ENCODE measurements at places on chromosomes 2 and 18. TPM values are rescaled to one million over a fixed set of nuclear protein-coding genes. Genes with fewer than 3 reads are reported as not detected.

Gene MORN2
- total RNA-seq: 55.8 TPM

DNA sequence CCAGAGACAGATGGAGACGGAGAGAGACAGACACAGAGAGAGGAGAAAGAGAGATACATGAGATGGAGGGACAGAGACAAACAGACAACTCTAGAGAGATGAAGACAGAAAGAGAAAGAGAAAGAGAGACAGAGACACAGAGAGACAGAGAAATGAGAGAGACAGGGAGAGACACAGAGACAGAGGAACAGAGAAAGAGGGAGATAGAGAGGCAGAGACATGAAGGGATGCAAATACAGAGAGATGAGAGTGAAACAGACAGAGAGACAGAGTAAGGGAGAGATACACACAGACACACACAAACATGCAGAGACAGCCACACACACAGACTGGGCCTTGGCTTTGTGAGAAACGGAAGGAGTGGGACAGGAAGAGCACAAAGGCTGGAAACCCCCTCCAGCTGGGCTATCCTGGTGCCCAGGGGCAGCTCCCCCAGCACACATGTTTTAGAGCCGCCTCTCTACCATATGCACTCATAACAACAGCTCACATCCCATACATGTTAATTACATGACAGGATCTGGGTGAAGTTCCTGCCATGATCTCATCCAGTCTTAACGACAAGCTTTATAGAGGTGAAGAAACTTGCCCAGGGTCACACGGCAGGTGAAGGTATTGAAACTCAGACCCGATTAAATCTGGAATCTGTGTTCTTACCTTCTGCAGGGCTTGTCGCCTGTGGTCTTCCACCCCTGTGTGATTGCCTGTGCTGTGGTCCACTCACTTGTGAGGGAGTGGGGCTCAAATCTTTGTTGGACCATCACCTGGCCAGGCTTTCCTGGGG lies 32.4 kb downstream of the IL18R1 start:
- no peak for DNase-seq

DNA sequence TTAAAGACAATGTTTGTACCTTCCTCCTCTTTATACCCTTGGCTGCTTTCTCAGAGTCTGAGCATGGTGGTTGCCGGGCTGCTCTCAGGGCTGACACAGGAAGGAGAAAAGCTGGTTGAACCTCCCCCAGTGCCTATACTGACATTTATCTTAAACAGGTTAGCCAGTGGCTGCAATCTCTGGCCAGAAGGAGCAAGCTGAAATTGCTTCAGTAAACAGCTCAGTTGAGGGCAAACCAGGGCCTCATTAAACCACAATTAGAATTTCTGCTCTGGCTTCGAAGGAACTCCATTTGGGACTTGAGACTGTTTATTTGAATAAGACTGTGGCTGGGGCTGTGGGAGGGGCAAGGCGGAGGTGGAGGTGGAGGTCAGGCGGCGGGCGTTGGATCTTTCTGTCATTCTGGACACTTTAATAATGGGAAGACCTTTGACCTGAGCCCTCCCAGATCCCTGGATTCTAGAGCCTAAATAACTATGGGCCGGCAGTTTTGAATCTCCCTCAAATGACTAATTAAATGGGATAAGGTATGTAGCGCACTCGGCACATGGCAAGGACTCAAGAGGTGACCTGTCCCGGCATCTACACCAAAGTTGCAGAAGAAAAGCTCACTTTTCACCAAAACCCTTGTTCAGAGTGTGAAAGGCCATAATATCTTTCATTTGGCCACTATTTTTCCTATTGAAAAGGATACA lies 120.6 kb upstream of the MYCN start:
- no peak for DNase-seq

DNA sequence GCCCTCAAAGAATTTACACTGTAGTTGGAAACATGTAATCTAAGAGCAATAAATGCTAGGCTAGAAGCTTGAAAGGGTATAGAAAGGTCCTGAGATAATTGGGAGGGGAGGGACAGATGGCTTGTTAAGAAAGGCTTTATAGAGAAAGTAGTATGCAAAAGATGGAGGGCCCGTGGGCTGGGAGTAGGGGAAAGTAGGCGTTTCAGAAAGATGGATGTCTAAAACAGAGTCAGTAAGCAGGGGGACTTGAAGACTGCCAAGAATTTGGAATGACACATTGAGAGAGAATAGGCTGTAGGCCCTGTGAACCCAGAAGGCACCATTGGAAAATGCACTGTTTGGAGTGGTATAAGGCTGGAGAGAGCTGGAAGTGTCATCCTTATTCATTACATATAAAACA lies 822 bp downstream of the PSMG2 start:
- peak; percentile 23 for DNase-seq

DNA sequence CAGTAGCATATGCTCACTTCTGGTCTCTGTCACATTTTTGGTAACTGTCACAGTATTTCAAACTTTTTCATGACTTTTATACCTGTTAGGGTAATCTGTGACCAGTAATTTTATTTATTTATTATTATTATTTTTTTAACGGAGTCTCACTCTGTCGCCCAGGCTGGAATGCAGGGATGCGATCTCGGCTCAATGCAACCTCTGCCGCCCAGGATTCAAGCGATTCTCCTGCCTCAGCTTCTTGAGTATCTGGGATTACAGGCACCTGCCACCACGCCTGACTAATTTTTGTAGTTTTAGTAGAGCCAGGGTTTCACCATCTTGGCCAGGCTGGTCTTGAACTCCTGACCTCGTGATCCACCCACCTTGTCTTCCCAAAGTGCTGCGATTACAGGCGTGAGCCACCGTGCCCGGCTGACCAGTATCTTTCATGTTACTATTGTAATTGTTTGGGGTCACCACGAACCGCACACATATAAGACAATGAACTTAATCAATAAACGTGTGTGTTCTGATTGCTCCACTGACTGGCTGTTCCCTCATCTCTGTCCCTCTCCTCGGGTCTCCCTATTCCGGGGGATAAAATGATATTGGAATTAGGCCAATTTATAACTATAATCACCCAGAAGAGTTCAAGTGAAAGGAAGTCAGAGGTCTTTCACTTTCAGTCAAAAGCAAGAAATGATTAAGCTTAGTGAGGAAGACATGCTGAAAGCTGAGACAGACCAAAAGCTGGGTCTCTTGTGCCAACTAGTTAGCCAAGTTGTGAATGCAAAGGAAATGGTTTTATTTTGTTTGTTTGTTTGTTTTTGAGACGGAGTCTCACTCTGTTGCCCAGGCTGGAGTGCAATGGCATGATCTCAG lies 22.9 kb downstream of the TGIF1 start:
- DNase-seq: no peak

Gene MRPS5
- total RNA-seq: 60.7 TPM

Gene NT5C1B
- total RNA-seq: not detected

DNA sequence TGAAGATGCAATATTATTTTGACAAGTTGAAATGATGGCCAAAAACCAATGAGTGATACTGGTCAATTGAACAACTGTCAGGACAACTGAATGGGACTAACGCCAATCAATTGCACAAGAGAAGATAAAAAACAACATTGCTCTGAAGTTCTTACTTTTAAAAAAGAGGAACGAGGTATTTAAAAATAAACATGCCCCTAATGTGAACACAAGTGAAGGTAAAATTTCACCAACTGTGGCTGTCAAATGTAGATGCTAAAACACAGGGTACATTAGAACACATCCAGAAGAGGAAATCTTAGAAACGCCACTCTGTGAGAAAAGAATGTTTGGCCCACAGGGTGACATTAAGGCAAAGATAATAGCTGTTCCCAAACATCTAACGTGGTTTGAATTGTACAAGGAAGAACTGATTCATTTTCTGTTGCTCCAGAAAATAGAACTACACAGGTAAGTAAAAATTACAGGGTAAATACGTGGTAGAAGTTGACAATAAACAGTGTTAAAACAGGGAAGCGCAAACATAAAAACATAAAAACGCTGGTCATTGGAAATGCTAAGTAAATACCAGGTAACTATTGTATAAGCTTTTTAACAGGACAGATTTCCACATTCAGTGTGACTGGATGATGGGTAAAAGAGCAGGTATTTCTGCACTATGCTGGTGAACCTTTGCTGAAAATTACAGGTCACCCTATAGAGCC lies 20.3 kb downstream of the LONRF2 start:
- no peak for DNase-seq

DNA sequence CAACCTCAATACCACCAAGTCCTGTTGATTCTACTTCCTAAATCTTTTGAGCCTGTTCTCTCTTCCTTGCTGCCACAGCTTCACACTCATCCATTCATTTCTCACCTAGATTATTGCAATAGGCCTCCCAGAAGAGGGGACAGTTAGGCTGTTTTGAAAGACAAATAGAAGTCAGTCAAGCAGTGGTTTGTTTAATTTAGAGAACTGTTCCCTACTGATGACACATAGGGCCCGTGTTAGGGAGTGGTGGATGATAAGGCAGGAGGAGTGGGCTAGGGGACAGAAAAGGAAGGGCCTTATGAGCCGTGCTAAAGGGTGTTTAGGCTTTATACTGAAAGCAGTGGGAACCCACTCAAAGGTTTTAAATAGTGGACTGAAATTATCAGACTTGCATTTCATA lies 59.6 kb upstream of the ZFP36L2 start:
- no peak for DNase-seq

- no peak for DNase-seq
Observed at GRCh38 chr2:149160195-149160594, 121.7 kb downstream of the LYPD6B start.

GRCh38 chr2:240235811-240236210 lies 95.4 kb upstream of the OTOS start:
- DNase-seq: no peak

Gene ABCG8
- not detected for total RNA-seq

Gene ZFP36L2
- total RNA-seq: 1.4 TPM

GRCh38 chr2:158967114-158967730 lies 1.2 kb upstream of the TANC1 start:
- no peak for DNase-seq

Gene RAD51AP2
- 0.17 TPM for total RNA-seq

- DNase-seq: no peak
Observed at GRCh38 chr18:58349650-58350049, 279.2 kb downstream of the ALPK2 start.

DNA sequence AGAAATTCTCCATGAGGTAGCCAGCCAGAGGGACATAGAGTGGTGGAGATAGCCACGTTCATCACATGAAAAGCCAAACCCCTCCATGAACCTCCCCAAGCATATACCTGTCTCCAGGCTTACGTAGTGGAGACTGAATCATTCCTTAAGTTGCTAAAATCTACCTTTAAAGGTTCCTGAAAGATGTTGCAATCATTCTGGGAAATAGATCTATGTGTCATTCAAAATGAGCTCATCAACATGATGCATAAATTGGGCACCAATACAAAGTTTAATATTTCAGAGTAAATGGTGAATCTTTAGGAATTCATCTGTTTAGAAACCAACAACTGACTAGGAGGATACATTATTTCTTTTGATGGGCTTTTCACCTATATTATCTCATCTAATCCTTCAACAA lies 362.6 kb upstream of the ID2 start:
- DNase-seq: no peak

- DNase-seq: peak; percentile 95
Observed at GRCh38 chr2:241355983-241356870, at the start of gene FARP2. Gene FARP2, plus strand, starts transcription at chr2:241356285. Its CDS starts 16,823 bp downstream, at chr2:241373108.

- no peak for DNase-seq
Observed at GRCh38 chr2:130755256-130756052, at the start of gene AMER3. Gene AMER3, plus strand, starts transcription at chr2:130755540. Its CDS starts 6,533 bp downstream, at chr2:130762073.

DNA sequence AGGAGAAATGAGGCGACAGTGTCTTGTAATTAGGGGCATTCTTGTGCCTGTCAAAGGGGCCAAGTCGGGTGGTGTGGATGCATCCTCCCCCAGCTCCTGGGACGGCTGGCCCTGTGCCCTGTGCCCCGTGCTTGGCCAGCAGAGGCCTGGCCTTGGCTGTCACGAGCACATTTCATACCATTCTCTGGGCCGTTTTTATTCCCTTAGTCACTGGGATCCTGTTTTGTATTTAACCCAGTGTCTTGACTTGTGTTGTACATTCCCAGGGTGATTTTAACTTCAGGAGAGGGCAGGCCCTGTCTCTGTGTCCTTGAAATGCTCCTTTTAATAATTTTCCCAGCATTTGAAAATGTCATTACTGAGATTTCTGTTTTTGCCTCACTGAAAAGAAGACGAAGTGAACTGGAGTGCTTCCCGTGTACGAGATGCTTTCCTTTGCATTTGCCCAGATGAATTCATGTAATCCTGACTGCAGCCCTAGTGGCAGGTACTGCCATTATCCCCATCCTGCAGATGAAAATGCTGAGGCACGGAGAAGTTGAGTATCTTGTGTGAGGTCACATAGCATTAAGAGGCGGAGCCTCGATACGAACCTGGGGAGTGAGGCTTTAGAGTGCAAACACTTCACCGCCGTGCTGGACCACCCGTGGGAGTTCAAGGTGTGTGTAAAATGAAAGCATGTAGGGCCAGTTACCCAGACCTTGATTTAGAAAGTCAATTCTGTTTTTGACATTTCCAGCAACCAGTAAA lies 57.0 kb downstream of the SH3RF3 start:
- DNase-seq: peak; percentile 56

GRCh38 chr18:61687317-61687716 lies 205.5 kb downstream of the RNF152 start:
- DNase-seq: no peak

DNA sequence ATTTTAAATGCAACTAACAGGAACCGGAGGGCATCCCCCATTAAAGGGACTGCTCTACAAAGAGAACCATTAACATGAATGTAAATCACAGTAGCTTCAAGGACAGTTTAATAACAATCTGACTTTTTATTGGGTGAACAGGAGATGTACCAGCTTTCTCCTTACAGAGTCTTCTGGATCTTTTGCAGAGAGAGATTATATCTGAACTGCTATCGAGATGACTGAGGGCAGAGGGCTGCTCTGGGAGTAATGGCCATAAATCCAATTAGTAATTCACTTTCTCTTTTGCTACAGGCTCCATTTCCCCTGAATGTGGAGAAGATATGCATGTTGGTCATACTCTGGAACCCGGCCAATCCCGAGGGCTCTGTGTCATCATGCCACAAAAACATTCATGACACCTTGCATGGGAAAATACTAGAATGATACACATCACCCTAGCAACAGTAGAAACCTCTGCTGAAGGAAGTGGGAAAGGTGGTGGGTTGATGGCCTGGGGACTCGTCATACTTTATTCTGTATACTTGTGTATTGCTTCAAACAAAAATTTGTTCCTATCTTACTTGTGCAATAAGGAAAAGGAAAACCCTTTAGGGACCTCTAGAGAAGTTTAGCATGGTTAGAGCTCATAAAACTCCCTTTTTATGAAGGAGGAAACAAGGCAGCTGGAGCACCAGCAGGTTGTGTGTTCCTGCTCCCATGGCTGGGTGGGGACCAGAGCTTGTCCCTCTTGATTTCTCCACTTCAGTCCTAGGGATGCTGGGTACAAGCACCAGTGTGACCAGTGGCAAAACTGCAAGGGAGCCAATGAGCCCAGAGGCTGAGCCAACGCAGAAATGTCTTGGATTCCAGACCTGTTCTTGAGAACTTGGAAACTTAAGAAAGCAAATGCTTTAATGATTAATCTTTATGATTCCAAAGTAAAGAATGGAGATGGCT lies 26.0 kb downstream of the CTAGE1 start:
- DNase-seq: peak; percentile 90
